ENCODE measurements at places on chromosomes 2 and 18.

GRCh38 chr2:169091256-169091655 lies 21.9 kb downstream of the DHRS9 start:
- no peak for DNase-seq

DNA sequence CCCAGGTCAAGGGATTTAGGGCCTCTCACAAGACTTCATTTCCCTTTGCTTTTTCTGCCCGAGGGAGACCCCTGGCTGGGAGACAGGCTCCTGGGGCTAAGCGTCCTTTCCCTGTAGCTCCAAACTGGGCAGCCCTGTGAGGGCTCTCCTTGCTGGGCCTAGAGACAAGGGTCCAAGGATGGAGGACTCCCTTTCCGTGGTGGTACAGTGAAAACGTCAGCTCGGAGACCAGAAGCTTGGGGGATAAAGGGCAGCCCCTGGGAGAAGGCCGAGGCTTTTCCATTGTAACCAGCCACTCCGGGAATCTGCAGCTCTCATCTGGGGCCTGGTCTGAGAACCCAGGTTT lies 2.3 kb downstream of the SIX2 start:
- no peak for DNase-seq

DNA sequence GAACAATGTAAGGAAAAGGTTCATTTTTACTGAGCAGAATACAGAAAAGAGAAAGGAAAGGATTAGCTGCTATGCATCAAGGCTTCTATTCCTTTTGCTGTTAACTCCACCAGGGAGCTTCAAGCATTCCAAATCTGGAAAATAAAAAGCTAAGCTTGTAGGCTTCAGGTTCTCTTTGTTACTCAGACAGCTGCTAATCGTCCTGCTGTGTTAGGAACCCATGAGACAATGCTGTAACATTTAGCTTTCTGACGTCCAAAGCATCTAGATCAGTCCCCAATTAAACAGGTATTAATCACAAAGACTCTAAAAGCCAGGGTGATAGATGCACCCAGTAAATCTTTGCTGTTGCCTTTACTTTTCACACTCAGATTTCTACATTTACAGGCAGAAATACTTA lies 103.8 kb downstream of the EPHA4 start:
- no peak for DNase-seq

- no peak for DNase-seq
Observed at GRCh38 chr2:139495851-139496250, 715.7 kb upstream of the NXPH2 start.

- DNase-seq: no peak
Observed at GRCh38 chr18:67731851-67732250, 215.3 kb upstream of the DSEL start.

DNA sequence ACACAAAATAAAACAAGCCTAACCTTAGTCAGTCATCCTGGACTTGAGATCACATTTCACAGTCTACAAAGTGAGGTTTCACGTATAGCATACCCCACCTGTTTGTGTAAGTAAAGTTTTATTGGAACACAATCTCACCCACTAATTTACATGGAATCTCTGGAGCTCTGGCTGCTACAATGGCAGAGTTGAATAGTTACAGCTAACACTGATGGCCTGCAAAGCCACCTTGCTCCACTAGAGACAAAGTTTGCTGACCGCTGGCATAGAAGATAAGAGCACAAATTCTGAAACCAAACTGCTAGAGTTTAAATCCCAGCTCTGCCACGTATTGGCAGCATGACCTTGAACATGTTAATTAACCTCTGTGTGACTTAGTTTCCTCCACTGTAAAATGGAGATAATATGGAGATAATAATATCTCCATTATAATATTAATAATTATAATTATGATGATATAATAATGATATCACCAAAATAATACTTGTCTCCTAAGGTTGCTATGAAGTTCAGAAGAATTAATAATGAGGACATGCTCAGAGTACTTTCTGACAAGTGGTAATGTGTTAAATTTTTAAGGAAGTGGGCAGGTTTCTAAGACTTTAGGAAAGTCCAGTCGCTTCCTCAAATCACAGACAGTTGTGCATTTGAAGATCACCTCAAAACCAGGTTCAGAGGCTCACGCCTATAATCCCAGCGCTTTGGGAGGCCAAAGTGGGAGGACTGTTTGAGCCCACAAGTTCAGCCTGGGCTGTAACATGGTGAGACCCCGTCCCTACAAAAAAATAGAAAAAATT lies 204.6 kb downstream of the SH3RF3 start:
- DNase-seq: no peak

All from HL-60 (cell line).